ENCODE measurements at places on chromosomes 7 and 10. TPM values are rescaled to one million over a fixed set of nuclear protein-coding genes. Genes with fewer than 3 reads are reported as not detected.

Gene CLRN3
- polyA plus RNA-seq: not detected

Gene KAZALD1
- 9.6 TPM for polyA plus RNA-seq

GRCh38 chr7:157291404-157292080 is 45.3 kb upstream of the DNAJB6 start:
- DNase-seq: no peak

Gene C10orf95
- polyA plus RNA-seq: 1.0 TPM

DNA sequence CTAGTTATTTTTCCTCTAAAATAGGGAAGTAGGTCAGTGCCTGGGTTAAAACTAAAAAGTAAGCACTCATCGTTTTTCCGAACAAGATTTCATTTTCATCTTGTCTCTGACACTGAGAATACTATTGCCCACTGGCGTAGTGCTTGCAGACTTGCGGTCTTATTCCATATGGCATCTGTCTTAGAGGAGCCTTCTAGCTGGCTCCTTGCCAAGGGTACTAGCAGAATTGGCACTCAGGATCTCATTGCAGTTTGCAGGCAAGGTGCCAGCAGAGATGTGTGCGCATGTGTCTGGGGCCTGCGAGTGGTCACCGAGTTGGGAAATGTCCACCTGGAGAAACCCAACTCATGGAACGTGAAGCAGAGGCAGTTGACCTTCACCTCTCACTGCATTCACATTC is 143.4 kb downstream of the CELF2 start:
- no peak for DNase-seq

Gene WEE2
- polyA plus RNA-seq: 0.46 TPM

Gene FKBP14
- 26.8 TPM for polyA plus RNA-seq

DNA sequence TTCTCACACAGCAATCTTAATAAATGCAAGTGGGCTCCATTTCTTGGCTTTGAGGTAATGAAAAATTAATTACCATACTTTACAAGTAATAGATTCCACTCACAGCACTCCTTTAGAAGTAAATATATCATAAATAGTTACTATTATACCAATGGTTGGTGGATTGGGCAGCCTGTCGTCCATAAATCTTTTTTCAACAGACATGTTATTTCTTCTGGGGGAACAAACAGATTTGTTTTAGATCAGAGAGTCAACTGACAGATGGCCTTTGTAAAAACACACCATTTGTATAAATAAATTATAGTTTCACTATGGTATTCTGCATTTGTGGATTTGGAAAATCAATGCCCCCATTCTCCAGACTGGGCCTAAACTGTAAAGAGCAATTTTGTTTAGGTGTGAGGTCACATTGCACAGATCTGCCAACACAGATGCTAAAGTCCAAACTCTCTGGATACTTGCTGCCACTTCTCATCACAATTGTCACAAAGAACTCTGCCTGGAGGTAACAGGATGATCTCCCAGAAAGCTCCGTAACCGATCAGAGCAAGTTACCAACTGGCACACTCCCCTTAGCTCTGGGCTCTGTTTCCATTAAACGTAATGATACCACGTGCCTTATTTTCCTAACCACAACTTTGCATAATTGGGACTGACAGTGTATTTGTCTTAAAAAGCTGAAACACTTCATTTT is 4.5 kb upstream of the MACROH2A2 start:
- DNase-seq: no peak

DNA sequence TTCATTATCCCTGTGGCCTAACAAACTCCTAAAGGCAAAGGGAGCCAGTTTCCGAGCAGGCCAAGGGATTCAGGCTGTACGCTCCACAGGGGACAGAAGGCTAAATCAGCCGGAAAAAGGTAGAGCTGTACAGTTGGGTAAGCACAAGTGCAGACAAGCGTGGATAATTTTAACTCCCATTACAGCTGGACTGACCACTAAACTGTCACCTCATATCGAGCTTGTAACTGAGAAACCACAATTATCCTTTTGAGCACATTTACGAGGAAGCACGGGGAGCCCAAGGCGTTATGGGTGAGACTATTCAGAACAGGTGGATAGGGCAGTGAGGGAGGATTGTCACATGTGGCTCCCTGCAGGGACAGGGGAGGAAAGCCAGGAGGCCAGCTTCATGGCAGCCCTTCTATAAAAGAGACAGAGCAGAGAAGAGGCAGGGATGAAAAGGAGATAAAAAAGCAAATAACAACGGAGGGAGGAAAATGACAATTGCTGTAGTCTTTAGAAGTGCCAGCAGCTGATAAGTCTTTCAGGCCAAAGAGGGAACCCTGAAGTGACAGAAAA is 288.0 kb downstream of the FGFR2 start:
- peak; percentile 58 for DNase-seq

- DNase-seq: no peak
These were observed 556.3 kb downstream of the GRM8 start for GRCh38 chr7:126696256-126697038.

GRCh38 chr7:107836237-107837144 is 33.5 kb upstream of the SLC26A3 start:
- DNase-seq: no peak

DNA sequence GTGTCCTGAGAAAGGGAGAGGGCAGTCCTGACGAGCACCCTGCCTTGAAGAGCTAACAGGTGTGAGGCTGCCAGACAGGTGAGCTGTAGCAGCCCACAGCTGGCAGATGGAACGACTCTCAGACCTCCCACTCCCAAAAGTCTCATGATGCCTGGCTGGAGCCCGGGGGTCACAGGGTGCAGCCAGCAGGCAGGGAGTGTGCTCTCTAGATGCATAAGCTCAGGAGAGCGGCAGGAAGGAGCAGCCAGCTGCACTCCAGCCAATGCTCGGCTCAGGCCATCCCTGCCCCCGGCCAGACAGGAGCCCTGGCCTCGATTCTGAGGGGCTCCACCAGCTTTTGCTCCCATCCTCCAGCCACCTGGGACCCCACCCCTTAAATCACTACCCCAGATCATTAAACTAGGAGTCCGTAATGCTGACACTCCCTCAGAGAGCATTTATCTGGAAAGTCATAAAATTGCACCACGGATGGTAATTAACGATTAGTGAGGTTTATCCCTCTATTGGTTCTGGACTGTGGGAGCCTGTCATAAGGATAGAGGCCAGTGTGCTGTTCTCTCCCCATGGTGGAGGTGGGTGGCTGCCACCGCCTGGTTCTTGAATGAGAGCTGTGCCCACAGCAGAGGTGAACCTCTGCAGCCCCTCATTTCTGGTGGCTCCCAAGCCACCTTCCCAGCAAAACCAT is 63.5 kb upstream of the ZMIZ1 start:
- no peak for DNase-seq

GRCh38 chr10:119263951-119264617 is 56.7 kb downstream of the GRK5 start:
- DNase-seq: no peak

DNA sequence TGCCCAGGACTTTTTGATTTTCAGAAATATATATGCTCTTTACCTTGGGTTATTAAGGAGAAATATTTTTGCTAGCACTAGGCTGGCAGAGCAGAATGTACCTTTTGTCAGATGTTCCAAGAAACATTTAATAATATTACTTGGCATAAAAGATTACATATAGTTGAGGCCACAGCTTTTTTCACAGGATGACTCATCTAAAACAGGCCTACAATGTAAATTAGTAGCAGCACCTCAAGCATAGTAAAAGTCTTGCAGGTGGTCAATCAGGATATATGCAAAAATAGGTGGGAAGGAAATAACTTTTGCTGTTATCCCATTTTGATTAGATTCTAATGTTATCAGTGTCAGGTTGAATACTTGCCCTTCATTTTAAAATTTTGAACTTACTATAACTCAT is 14.9 kb upstream of the ITGB1 start:
- no peak for DNase-seq

DNA sequence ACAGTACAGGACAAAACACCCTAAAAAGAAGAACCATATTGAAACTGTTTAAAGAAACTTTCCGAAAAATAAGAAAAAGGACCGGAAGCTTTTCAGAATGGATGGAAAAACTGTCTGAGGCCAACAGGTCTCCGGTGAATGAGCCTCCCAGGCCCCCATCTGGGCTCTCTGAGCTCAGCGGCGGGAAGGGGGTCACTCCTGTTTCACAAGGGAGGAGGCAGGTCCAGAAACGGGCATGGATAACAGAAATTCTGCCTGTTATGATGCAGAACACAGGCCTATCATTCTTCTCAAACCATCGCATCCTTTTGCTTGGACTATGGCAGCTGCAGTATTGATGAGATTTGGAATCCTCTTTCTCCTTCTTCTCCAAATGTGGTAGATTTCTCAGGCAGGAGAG is 58.9 kb upstream of the SHH start:
- DNase-seq: no peak

DNA sequence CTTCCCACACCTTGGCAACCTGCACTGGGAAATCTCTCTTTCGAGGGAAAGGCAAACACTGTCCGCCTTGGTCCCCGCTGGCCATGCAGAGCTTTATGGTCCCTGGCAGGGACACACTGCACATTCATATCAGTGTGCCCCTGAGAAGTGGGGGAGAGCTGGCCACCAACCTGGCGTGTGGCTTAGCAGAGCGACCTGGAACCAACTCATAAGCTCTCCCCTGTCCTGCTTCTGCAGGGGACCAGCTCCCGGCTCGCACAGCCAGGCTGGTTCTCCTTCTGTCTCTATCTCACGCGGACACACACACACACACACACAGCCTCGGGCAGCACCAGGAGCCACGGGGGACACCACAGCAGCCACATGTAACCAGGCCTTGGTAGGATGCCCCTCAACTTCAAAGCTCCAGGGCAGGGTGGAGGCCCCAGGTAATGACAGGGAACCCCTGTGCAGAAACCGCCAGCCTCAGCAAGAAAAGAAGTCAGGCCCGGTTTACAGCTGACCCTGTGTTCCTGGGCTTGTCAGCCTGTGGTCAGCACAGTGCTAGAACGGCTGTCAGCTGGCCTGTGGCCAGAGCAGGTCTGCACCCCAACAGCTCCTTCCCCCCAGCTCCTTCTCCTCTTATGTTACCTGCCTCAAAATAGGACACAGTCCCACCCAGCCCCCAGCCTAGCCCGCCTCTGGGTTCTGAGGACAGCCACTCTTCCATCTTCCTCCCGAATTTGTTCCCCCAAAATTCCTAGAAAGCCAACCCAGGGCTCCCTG is 69.3 kb downstream of the OAT start:
- DNase-seq: no peak

Gene LMTK2
- 8.4 TPM for polyA plus RNA-seq

DNA sequence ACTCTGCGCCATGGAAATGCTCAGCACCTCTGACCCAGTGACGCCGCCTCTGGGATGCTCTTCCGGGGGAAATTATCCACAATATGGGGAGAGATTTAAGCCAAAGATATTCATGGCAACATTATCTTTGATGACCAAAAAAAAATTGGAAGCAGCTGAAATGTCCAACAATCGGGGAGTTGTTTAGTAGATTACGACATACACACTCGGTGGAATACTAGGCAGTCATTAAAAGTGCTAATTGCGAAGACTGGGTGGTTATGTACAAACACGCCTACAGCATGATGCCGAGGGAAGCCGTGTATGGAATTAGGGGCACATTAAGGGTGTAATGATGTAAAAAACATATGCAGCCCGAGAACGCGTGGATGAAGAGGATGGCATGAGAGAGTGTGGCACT is 75.2 kb downstream of the UNCX start:
- DNase-seq: no peak

Gene OR6V1
- polyA plus RNA-seq: not detected

GRCh38 chr7:40836218-40836617 is 701.4 kb downstream of the SUGCT start:
- no peak for DNase-seq

Gene NPTX2
- polyA plus RNA-seq: 2.3 TPM

Gene NSMCE4A
- polyA plus RNA-seq: 81.7 TPM

Gene SMNDC1
- polyA plus RNA-seq: 56.1 TPM

Gene UNC5B
- 44.7 TPM for polyA plus RNA-seq

DNA sequence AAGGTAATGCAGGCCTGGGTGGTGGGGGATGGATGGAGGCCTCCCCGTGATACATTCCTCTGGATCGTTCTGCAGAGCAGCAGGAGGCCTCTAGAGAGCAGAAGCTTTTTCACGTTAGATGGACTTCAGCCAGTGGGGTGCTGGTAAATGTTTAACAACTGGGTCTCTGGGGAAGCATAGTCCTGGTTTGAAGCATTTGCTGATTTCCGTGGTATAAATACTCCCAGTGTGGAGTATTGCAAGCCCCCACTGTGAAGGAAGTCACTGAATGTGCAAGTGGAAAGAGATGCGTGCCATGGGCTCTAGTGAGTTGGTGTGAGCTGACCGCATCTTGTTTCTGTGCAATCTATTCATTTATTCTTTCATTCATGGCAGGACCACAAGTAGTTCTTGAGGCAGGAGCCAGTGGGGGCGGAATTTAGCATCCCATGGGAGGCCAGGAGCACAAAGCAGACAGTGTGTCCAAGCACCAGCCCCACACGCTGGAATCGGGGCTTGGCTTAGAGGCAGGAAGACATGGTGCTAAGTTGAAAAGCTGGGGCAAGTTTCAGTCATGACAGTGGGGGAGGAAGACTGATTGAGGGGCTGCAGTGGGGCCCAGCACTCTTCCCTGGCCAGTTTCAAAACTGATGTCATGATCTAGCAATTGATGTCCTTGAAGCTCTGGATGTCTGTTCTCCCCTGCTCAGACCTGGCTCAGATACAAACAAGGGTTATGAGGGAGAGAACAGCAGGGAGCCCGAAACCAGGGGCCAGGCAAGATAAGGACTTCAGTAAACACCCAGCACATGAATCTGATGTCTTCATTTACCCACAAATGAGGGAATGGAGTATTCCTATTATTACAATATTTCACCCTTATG is 280.9 kb upstream of the LYZL1 start:
- DNase-seq: no peak
